Fibroblast of the aortic adventitia (primary cell): ENCODE measurements at places on chromosomes 12 and 14. TPM values are rescaled to one million over a fixed set of nuclear protein-coding genes. Genes with fewer than 3 reads are reported as not detected.

Gene CELA1
- 0.25 TPM in 1 of 2 replicates, not detected in the other for total RNA-seq

Gene NUAK1
- 3.0 and 8.3 TPM in 2 replicates for total RNA-seq

Gene REP15
- 1.1 and 3.5 TPM in 2 replicates for total RNA-seq

Gene PTPN6
- total RNA-seq = not detected in 2 replicates
